ENCODE measurements at places on chromosomes 3 and 15. TPM values are rescaled to one million over a fixed set of nuclear protein-coding genes. Genes with fewer than 3 reads are reported as not detected.

- no peak overlapping the region for H3K4me3 ChIP-seq
- no peak for DNase-seq
- H3K4me1 ChIP-seq: peaks cover 11% of the 10 kb centered on the region
- no peak overlapping the region for H3K27ac ChIP-seq
- no peaks in the 10 kb centered on the region for H3K36me3 ChIP-seq
These were observed 47.4 kb downstream of the ADAMTS7 start for GRCh38 chr15:78763796-78764241.

DNA sequence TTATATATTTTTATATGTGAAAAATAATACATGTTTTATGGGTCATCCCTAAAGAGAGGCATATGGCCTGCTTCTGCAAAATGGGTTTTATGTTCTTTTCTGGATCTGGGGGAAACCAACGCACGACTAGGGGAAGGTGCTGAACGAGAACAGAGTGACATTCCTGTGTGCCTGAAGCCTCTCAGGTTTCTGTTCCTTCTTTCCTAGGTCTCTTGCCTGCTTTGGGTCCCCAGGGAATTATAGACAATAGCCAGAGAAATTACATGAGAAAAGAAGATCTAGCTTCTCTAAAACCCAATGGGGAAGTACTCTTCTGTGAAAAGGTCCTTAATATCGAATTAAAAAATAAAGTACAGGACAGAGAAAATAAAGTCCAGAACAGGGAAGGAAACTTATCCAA lies 66.5 kb downstream of the IGSF11 start:
- H3K27me3 ChIP-seq: no peaks in the 10 kb centered on the region
- H3K36me3 ChIP-seq: no peaks in the 10 kb centered on the region
- H3K4me1 ChIP-seq: no peaks in the 10 kb centered on the region
- DNase-seq: no peak
- H3K4me3 ChIP-seq: no peak overlapping the region

DNA sequence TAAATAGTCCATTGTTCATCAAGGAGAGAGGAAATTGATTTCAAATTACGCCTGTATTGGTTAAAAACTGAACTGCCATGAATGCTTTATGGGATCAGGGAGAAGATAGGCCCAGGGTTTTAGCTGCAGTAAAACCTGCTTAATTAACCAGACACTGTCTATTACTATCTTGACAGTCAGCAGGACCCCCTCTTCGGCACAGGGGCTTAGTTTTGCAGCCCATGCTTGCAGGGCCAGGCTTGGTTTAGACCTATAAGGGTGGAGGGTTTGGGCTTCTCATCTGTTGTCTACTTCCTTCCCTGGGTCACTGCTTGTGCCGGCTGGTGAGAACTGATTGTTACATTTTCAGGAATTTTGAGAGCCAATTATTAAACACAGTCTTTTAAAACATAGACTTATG lies 41.1 kb downstream of the PTPRG start:
- H3K4me3 ChIP-seq: no peak overlapping the region
- no peaks in the 10 kb centered on the region for H3K36me3 ChIP-seq
- DNase-seq: no peak

- H3K4me3 ChIP-seq: no peak overlapping the region
- H3K4me1 ChIP-seq: no peaks in the 10 kb centered on the region
- H3K36me3 ChIP-seq: no peaks in the 10 kb centered on the region
- DNase-seq: no peak
These were observed 178.2 kb downstream of the LSAMP start for GRCh38 chr3:116267116-116267515.

The TMEM158 gene
- total RNA-seq: 3.1 TPM

GRCh38 chr3:126394179-126394976 lies at the start of gene CFAP100:
CFAP100 (plus strand) TSS chr3:126394909; CDS start chr3:126396001, 1,092 bp downstream.
- no peak within 1 kb of the TSS for H3K27ac ChIP-seq
- no peak within 1 kb of the TSS for H3K4me3 ChIP-seq
- H3K36me3 ChIP-seq: no peaks in the 10 kb centered on the region
